ENCODE measurements at places on chromosomes 11 and 22.

- no peak for DNase-seq
Measured at GRCh38 chr11:46543564-46543963, 50.3 kb downstream of the AMBRA1 start.

DNA sequence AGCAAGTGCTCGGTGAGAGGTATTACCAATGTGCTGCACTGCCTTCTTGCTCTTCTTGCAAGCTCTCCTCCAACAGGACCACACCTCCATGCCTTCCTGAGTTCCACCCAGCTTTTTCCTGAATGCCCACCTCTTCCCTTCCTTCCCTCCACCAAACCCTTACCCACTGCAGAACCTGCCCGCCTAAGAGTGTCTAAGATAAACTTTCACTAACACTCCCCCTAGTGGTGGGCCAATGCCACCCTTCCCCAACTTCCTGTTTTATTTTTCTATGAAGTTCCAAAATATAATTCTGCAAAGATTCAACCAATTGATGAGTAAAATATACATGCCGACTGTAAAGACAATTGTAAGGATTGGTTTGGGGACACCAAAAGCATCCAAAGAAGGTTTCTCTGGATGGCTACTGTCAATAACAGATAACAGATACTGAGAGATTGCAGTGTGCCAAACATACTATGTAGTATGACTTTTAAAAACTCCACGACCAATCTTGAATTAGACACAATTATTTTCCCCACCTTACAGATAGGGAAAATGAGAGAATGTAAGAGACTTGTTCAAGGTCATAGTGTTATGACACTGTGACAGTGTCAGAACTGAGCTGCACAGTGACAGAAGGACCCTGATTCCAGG is 38.6 kb upstream of the BMAL1 start:
- DNase-seq: no peak

DNA sequence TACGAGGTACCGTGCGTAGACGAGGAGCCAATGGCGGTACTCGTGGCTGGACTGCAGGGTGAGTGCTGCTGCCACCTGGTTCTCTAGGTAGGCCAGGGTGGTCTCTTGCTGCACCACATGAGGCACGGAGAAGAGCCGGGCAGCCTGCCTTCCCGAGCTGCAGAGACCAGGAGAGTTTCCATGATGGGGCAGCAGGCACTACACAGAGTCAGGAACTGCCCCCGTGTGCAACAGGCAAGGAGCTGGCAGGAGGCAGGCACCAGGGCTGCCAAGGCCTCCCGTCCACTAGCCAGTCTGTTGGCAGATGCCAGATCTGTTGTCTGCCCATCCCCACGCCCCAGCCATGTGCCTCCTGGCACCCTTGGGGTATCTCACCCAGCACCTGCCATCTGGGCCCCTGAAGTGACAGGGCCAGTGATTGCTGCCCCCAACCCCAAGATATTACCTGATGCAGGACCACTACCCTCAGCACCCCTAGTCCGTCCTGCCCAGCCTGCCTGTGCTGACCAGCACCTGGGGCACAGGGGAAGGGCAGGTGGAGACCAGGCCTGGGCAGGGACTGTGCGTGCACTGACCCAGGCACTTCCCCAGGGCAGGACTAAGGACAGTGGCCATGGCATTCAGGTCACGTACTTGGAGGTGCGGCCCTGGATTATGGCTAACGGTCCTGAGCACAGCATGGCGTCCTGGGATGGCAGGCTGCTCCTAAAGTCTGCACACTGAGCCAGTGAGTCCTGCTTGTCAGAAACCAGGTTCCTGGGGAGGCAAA is 62.0 kb upstream of the CLTCL1 start:
- DNase-seq: peak; percentile 0

DNA sequence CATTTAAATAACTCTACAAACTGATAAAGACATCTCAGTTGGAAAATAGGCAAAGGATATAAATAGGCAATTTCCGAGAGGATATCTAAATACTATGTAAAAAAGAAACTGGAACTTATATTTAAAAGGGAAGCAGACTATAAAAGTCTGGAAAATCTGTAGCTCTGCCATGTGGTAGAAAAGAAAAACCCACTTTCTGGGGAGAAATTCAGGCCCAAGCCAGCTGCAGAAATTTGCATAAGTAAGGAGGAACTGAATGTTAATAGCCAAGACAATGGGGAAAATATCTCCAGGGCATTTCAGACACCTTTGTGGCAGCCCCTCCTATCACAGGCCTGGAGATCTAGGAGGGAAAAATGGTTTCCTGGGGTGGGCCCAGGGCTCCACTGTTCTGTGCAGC is 97.8 kb upstream of the ZBED5 start:
- no peak for DNase-seq

DNA sequence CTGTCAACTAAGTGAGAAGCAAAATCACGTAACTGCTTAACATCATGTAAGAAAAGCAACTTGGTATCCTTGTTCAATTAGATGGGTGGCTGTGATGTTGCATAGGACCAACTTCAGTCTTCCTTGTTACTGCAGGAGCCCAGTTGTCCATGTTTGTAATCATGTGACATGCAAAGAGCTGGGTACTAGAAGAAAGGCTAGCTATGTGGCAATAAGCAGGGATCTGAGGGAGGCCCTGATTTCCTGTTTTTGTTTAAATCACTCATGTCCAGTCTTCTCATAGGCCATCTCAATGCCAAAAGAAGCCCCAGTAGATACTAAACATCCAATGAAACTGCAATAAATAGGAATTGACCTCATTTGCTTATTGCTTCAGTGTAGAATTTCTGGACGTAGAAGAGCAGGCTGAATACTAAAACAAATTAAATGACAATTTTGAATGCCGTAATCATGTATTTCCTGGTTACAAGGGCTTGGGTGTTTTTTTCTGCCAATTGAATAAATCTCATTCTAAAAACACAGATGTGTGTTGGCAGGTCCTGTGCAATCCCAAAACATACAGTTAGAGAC is 140.8 kb upstream of the ARHGAP20 start:
- no peak for DNase-seq

- DNase-seq: no peak
Measured at GRCh38 chr11:122723106-122723505, 67.6 kb downstream of the UBASH3B start.

DNA sequence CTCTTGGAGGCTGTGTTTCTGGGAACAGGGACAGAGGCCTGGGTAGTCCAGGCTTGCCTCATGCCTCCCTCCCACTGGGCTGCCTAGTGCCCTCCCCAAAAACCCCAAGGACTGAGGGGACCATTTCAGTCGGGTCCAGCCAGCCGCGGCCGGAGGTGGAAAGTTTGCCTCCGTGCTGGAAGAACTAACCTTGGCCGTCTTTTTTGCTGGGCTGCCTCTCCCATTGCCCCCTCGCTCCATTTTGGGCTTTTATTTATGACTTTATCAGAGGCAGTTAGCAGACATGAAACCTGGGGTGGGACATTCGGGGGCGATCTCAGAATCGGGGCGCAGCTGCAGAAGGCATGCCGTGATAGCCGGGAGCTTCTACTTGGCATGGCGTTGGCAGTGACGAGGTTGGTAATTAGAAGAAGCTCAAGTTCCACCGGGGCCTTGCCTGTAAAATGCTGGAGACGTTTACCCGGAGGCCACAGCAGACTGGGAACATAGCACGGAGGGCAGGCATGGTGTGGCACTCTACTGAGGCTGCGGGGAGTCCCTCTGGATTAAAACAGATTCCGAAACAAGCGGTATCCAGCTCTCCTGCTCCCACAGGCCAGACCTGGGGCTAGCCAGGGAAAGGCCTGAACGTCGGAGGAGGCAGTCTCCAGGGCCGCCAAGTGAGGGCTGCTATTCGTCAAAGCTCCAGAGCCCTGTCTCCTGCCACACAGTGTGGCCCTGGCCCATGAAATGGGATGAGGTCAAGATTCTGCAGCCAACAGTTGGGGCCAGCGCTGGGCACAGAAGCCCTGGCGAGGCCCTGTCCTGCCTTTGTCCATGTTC is 76.4 kb upstream of the PPARA start:
- no peak for DNase-seq

- DNase-seq: peak; percentile 78
Measured at GRCh38 chr11:10858439-10859325, 829 bp upstream of the ZBED5 start.

GRCh38 chr11:103798026-103798425 is 238.4 kb upstream of the DDI1 start:
- no peak for DNase-seq

Measured in amygdala (tissue), 56 donors.